ENCODE measurements at places on chromosomes 16 and 17. TPM values are rescaled to one million over a fixed set of nuclear protein-coding genes. Genes with fewer than 3 reads are reported as not detected.

UBB gene
- 1,854 TPM for polyA plus RNA-seq

GRCh38 chr16:85390511-85391174, 222.5 kb upstream of the GSE1 start:
- no peak overlapping the region for H3K4me3 ChIP-seq
- no peaks in the 10 kb centered on the region for H3K27me3 ChIP-seq
- H3K27ac ChIP-seq: peak overlapping the region; percentile 66
- H3K36me3 ChIP-seq: no peaks in the 10 kb centered on the region

- H3K27ac ChIP-seq: no peak overlapping the region
- H3K4me3 ChIP-seq: no peak overlapping the region
- H3K4me1 ChIP-seq: no peaks in the 10 kb centered on the region
Observed at GRCh38 chr17:81691196-81691595, 7.4 kb downstream of the HGS start.

GRCh38 chr17:14337596-14338079, 36.8 kb downstream of the HS3ST3B1 start:
- H3K36me3 ChIP-seq: no peaks in the 10 kb centered on the region
- H3K4me1 ChIP-seq: no peaks in the 10 kb centered on the region
- H3K27me3 ChIP-seq: no peaks in the 10 kb centered on the region
- no peak overlapping the region for H3K4me3 ChIP-seq
- no peak for DNase-seq
- H3K27ac ChIP-seq: no peak overlapping the region

PRAC1 gene
- not detected for polyA plus RNA-seq
